ENCODE measurements at places on chromosomes 7 and 10.

DNA sequence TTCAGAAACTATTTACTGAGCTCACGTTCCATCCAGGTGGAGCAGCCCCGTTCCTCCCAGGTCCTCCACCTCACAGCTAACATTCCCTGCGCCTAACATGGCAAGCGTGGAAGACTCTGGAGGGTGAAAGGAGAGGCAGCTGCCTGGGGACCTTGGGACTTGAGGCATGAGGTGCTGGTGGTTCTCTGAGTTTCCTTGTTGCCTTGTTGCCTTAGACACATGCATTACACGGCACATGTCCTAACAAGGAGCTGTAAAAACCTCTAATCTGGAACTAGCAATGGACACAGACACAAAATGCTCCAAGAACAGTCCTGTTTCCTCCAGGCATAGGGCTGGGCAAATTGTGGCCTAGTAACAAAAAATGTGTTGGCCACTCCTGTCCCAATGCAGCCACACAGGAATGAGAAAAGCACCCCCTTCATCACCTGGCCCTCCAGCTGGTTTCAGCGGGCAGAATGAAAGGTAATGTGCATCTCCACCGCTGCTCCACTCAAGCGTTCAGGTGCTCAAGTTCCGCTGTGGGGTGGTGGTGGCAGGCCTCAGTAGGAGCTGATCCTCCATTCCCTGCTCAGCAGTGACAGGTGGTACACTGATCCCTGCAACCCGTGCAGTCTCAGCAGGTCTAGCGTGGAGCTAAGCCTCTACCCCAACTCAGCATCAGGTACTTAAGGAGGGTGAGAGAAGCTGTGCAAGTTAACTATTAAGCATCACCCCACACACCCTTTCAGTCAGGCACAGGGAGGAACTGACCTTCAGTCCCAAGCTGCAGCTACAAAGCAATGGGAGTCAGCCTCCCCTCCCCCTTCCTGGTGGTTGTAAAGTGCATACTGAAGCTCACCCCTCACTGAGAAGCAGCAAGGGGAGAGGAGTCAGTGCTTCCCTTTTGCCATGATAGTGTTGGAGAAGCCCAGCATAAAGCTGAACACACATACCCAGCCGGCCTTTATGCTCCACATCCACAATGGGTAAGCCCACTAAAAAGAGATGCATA, 382.8 kb downstream of the SDK1 start:
- no peak for DNase-seq

DNA sequence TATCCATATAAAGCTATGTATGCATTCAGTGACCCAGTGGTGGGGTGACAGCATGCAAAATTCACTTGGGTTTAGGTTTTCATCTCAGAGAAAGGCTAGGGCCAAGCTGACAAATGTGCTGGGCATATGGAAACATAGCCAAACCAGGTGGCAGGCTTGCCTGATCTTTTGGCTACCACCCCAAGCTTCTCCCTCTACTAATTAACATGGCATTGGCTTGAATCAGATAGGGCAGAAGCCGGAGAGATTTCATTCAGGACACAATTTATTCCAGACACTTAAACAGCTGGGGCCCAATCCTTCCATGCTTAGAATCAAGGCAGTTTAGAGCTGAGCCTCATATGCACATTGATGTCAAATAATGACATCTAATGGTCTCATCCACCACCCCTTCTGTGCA, 95.5 kb upstream of the AGK start:
- DNase-seq = no peak

DNA sequence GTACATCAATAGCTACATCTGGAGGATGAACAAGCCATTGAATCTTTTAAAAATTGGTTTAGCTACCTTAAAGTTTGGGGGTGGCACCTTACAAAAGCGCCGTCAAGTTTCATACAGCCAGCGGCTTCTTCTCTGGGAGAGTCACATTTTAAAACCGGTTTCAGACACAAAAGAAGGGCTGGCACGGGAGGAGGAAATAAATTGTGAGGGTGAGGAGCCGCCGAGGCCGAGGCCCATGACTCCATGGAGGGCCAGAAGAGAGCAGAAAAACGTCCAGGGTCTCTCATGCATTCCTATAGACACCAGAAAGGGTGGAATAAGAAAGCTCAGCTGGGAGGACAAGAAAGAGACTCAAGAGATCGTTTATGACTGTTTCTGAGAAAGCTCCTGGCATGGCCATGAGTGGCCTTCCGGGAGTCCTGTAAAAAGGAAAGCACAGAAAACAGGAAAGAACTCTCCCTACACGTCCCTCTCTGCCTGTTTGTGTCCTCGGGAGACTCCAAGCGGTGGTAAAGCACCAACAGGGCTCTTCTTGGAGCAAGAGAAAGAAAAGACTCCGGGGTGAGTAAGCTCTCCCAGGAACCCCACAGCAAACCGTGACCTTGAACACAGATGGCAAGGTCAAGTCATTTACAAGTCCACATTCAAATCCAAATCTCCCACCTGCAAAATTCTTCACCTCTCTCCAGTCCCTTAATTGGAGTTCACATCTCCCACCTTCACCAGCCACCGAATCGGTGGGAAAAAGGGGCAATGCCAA, 1.8 kb downstream of the FRAT2 start:
- DNase-seq = no peak

DNA sequence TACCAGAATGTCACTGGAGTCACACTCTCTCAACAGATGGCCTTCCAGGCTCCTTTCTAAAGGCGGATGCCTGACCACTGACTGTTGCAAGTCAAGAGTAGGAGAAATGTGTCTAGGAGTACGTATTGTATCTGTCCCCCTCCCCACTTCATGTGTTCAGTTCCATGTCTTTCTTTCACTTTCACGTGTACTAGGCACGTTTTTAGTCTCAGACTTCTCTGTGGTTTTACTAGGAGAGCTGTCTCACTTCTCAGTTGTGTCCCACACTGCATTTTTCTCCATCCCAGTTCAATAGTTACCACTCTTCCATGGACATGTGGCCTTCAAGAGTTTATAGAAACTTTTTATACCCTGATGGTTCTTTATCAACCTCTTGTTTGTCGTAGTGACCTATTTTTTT, 893.0 kb downstream of the NRG3 start:
- no peak for DNase-seq

GRCh38 chr7:116782177-116782711, 80.1 kb upstream of the CAPZA2 start:
- no peak for DNase-seq

GRCh38 chr10:123009105-123009820, 457 bp downstream of the ACADSB start:
- DNase-seq = no peak

GRCh38 chr7:149774237-149775175, 1.1 kb upstream of the ZNF467 start:
- DNase-seq = no peak

GRCh38 chr10:71031603-71032002, 143.2 kb upstream of the PCBD1 start:
- DNase-seq = no peak

- no peak for DNase-seq
Measured at GRCh38 chr7:132943645-132944044, 138.2 kb downstream of the CHCHD3 start.

DNA sequence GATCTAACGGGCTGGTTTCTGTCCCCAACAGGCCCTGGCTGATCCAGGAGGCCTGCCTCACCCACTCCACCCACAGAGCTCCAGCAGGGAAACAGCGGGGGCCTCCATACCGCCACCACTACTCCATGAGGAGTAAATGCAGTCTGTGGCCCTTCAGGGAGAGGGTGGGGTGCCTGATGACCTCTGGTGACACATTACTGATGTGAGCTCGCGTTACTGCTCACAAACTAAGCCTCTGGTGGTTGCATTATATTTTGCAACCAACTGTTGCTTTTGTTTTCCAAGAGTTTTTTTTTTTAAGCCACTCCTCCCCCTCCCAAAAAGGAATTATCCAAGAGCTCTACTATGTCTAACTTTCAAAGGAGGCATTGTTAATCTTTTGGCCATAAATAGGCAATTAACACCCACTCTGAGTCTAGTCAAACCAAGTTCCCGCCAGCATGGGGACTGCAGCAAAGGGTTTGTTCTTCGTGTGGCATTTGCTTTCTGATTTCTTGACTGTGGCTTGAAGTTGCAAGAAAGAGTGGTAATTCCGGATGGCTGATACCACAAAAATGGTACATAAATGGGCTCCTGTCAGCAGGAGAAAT, 72.6 kb downstream of the FAM53B start:
- no peak for DNase-seq

Measured in effector memory CD4-positive, alpha-beta T cell (primary cell).